Upper lobe of left lung (tissue), 6 donors: ENCODE measurements at places on chromosomes 12 and 14. TPM values are rescaled to one million over a fixed set of nuclear protein-coding genes. Genes with fewer than 3 reads are reported as not detected.
A peak's percentile ranks its signal among the peaks of the same experiment; 100 is the strongest.

DNA sequence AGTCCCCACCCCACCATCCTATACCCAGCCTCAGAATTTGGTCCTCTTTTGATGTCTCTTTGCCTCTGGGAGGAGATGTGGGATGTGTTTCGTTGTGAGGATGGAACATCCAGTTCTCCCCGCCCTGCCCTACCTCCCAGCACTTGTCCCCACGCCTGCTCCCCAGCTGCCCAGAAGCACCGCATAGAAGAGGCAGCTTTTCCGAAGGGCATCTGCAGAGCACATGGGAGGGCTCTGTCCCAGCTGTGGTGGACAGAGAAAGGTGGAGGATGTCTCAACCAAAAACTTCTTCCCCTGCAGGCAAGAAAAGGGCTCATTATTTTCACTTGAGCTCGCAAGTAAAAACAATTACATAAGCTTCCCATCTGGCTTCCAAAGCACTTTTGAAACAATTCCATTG, 302.6 kb downstream of the PCNX1 start:
- DNase-seq = no peak

- DNase-seq = peak; percentile 23
Observed at GRCh38 chr12:117352206-117352605, 9.2 kb downstream of the NOS1 start.

The RTL1 gene
- not detected for total RNA-seq

The NGB gene
- total RNA-seq = not detected

DNA sequence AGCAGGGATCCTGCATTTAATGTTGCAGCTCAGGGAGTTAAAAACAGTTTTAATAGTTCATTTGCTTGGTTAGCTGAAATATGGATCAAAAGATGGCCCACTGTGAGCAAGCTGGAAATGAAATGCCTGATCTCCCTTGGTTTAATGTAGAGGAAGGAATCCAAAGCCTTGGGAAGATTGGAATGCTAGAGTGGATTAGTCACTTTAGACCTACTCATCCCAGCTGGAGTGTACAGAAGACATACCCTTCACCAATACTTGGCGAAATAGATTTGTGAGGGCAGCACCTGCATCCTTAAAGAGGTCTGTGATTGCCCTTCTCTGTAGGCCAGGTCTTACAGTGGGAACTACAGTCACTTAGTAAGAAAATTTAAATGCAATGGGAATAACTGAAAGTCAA, 58.0 kb upstream of the KRAS start:
- DNase-seq = no peak

- DNase-seq = no peak
Observed at GRCh38 chr12:107660861-107661415, 24.7 kb upstream of the PWP1 start.
